ENCODE measurements at places on chromosomes 7 and 10.

DNA sequence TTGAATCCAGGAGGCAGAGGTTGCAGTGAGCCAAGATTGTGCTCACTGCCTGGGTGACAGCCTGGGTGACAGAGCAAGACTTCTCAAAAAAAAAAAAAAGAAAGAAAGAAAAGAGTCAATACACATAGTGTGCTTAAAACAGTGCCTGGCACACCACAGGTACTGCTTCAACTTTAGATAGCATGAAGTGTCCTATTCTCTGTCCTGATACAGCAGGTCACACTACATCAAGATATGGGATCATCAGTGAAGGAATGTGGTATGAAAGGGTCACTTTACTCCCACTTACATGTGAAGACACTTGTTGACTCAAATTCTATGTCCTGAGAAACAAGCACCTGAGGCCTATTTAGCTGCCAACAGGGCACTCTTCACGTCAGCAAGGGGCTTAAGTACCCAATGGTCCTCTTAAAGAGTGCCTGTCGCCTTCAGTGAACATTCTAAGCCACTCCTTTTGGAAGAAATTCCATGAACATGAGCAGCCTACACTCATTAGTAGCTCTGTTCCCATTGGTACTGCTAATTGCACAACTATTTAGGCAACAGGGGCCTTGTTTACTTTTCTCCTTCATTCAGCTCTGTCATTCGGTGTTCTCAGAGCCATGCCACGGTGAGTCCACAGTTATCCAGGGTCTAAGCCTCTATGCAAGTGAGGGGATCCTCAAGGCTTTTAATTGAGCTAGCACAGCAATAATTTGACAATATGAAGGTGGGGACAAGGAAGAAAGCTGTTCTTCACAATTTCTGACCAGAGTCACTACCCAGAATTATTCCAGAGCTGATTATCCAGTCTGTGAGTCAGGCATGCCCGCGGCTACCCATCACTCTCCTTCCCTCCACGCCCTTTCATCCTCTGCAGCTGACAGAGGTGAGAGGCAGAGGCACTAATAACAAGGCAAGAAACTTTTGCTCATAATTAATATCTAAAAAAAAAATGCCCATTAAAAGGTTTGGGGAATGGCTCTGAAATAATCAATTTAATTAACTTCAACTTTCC is 56.6 kb upstream of the PTN start:
- no peak for DNase-seq

DNA sequence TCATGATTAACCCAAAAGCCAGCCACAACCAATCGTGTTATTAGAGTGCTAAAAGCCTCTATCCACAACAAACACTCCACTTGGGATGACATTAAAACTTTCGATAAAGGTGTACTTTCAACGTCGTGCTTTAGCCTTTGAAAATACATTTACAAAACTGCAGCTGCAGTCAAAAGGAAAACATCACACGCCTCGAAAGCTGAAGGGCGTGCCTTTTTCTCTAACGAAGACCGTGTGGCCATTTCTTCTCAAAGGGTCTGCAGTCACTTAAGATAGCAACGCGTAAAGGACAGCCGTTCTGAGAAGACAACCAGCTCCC is 1.1 kb downstream of the ARHGAP12 start:
- no peak for DNase-seq

GRCh38 chr7:24283897-24284698 is at the start of gene NPY:
NPY (plus strand) TSS chr7:24284190; CDS start chr7:24285241, 1,051 bp downstream.
- DNase-seq: no peak

DNA sequence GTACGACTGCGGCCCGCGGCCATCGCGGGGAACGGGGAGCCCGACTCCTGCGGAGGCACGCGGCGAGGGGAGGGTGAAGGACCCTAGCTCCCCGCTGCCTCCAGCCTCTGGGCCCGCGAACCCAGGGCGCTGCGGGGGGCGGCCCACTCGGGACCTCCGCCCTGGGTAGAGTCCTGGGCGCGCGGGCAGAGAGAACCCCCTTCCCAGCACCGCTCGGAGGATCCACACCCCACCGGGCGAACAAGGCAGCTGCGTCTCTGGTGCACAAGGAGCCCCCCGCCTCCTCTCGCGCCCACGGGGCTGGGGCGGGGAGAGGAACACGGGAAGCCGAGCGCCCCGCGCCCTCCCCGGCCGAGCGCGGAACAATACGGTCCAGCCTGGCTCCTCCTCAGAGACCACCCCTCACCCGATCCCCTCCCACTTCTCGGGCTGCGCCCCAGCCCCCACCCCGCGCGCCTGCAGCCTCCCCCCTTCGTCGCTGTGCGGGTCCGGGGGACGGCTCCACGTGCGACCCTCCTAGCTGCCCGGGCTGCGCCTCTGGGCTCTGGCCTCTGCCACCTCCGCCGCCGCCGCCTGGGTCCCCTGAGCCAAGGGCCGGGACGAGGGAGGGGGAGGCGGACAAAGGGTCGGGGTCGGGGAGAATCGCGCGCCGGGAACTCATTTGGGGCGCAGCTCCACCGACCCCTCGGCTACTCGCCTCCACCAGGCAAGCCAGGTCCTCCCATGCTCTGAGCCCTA is at the start of gene WDR86:
Gene WDR86, minus strand, starts transcription at position 372 of the 738 bp plus-strand sequence. CDS start 449 bp downstream, outside the sequence.
- no peak for DNase-seq

GRCh38 chr10:13121500-13121854 is 21.5 kb downstream of the OPTN start:
- no peak for DNase-seq
